ENCODE measurements at places on chromosomes 13 and 19.

- DNase-seq, result peak; percentile 69
Observed at GRCh38 chr19:47230054-47230920, 712 bp downstream of the BBC3 start.

DNA sequence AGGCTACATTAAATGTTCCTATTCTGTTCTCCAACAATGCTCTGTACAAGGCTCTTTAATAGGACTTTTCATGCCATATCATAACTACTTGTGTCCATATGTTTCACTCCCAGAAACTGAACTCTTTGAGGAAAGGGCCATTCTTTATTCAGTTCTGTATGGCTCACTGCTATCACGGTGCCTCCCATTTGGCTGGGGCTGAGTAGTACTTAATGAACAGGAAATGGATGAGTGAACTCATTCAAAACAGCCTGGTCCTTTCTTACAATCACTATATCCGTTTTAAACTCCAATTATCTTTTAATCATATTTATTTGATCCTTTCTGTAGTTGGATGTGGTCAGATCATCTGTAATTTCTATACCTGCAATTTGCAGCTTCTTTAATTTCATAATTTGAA, 410.6 kb downstream of the TBC1D4 start:
- DNase-seq, result no peak

- DNase-seq, result peak; percentile 74
Observed at GRCh38 chr13:30744056-30744680, 8.8 kb downstream of the ALOX5AP start.

DNA sequence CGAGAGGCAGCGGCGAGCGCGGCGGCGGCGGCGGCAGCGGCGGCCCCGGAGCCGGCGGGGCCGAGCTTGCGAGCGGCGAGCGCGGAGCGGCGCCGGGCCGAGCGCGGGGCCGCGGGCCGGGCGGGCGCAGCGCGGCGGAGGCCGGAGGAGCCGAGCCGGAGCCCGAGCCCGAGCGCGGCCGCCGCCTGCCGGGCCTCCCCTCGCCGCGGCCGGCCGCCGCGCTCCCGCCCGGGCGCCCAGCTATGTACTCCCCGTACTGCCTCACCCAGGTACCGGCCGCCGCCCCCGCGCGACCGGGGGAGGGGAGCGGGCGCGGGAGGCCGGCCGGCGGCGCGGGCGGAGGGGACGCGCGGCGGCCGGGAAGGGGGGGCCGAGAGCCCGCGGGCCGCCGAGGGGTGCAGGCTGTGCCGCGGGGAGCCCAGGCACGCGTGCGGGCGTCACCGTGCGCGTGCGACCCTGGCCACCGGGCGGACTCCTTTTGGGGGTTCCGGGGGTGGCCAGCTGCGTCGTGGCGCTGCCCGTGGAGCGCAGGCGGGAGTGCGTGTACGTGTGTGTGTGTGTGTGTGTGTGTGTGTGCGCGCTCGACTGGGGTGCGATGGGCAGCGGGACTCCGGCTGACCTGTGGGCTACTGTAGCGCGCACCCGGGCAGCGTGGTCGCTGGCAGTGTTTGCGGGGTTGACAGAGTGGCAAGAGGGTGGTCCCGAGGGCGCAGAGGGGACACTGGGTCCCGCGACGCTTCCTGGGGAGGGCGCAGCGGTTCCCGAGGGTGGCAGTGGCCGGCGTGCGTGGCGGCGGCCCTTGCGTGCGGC, 526 bp downstream of the NFIX start:
- DNase-seq, result no peak

DNA sequence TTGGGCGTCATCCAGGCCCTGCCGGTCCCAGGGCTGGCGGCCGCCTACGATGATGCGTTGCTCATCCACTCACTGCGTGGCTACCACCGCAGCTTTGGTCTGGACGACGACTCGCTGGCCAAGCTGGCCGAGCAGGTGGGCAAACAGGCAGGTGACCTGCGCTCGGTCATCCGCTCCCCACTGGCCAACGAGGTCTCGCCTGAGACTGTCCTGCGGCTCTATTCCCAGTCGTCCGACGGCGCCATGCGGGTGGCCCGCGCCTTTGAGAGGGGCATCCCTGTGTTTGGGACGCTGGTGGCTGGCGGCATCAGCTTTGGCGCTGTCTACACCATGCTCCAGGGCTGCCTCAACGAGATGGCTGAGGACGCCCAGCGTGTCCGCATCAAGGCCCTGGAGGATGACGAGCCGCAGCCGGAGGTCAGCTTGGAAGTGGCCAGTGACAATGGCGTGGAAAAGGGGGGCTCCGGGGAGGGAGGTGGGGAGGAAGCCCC, 3.5 kb downstream of the IRGC start:
- DNase-seq, result no peak

DNA sequence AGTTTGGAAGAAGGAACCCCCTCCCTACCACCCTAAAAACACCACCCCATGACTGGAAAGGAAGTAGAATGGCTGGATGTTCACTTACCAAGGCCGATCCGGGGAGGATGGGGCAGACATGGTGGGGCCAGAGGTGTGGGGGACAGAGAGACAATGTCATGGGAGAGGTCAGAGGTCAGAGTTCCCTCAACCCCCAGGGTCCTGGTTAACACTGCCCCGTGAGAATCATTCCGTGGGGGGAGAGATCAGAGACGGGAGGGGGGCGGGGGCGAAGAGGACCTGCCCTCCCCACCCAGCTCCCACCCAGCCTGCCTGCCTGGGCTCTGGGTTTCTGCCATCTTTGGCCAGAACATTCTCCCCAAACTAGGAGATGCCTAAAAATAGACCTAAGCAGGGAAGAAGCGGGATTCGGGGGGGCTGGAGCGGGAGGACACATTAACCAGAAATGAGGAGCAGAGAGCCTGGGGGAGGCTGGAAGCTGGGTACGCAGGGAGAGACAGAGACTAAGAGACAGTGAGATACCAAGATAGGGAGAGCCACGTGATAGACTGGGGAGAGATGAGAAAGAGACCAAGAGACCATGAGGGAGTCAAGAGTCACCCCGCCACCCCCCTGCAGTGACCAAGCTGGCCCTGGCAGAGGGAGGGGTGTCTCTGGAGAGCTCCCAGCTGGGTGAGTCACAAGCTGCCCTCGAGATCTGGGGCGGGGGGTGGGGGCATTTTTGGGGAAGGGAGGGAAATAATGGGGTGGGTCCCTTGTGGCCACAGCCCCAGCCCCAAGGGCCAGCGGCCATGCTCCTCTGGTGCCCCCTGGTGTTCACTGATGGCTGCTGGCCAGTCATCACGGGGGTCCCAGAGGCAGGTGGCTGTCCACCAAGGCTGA, 6.1 kb upstream of the KANK2 start:
- DNase-seq, result peak; percentile 21

DNA sequence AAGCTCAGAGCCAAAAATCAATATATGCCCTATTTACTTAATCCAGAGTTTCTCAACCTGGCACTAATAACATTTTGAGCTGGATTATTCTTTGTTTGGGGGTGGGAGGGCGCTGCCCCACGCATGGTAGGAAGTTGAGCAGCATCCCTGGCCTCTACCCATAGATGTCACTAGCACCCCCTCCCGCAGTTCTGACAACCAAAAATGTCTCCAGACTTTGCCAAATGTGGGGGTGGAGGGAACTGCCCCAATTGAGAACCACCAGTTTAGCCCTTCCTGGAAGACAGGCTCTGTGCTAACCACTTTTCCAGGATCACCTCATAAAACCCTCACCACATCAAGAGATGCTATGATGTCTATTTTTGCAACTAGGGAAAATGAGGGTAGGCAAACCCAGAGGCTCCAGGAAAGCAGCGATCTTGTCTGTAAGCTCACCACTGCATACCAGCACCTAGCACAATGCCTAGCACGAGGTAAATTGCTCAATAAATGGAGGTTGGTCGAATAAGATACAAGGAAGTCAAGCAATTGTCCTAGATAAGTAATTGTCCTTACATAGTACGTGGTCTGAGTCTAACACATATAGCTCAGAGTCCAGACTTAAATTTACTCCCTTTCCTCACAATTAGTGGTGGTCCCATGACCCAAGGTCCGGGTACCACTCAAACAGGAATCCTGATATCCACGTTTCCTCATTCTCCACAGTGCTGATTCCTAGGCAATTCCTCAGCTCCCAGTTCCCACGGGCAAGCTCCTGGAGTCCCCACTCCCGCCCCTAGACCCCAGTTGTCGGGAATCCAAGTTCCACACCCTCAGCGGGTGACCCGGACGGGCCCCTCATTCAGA, 892 bp downstream of the TRIR start:
- no peak for DNase-seq

- DNase-seq, result no peak
Observed at GRCh38 chr13:65414187-65414586, 1815.9 kb downstream of the PCDH9 start.

- DNase-seq, result no peak
Observed at GRCh38 chr13:41645331-41645730, 188.0 kb downstream of the RGCC start.

DNA sequence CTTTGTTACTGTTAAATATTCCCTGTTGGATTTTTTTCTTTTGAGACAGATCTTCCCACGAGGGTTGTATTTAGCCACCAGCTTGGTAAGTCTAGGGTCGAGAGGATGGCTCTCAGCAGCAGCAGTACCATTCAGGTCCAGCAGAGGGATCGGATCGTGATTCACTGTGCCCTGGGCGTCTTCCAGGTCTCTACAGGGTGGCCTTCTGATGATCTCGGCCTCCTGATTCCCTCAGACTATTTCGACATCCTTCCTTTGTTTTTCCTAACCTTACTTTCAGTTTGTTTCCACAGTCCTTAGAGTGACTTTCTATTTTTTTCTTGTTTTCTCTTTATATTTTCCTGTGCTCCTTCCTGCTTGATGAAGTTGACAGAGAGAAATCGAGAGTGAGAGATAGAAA, 1436.9 kb downstream of the UQCRFS1 start:
- DNase-seq, result no peak

GRCh38 chr13:59413126-59413525, 750.6 kb downstream of the DIAPH3 start:
- DNase-seq, result no peak

DNA sequence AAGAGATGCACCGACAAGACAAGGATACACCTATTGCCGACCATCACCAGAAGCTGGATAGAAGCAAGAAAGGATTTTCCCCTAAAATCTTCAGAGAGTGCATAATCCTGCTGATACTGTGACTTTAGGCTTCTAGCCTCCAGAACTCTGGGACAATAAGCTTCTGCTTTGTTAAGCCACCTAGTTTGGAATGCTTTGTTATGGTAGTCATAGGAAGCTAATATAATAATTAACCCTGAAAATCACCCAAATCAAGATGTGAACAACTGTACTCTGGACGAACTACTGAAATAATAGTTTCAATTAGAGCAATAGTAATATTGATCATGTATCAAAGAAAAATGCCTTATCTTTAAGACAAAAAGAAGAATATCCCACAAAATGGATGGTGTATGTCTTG, 524.6 kb downstream of the EFNB2 start:
- no peak for DNase-seq

- no peak for DNase-seq
Observed at GRCh38 chr13:37136633-37137032, 31.2 kb upstream of the CSNK1A1L start.

DNA sequence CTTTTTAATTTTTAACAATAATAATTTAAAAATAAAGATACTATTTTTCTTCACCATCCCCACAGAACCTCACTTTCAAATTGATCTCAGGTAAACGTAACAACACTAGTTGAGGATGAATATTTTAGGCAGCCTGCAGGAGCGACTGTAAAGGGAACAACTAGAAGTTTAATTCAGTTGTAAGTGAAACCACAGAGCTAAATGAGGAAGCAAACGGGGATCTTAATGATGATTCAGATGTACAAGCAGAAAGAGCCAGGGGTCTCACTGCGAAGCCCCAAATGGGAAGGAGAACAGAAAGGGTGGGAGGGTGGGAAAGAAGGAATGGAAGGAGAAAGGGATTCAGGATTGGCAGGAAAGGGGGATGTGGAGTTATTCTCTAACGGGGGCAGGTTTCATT, 54.6 kb upstream of the RAP2A start:
- DNase-seq, result no peak

- no peak for DNase-seq
Observed at GRCh38 chr13:27966641-27967202, 2.4 kb downstream of the CDX2 start.

- DNase-seq, result no peak
Observed at GRCh38 chr13:97348569-97349100, 85.3 kb upstream of the RAP2A start.

DNA sequence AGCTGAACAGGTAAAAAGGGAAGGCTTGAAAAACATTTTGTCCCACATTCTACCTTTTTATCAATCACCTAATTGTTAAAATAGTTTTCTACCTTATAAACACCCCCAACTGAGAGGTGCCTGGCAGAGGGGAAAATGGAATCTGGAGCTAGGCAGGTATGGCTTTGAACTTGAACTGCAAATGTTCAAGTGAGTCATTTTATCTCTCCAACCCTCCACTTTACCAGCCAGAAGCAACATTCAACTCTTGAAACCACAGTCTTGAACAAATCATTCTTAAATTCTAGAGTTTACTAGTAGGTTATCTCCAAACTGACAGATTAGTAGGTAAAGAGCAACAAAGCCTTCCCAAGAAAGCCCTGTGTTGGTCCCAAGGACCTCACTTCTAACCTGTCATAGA, 116.9 kb downstream of the ABCC4 start:
- DNase-seq, result no peak

GRCh38 chr13:75470676-75471075, 11.3 kb downstream of the TBC1D4 start:
- DNase-seq, result no peak

- DNase-seq, result peak; percentile 40
Observed at GRCh38 chr19:15551293-15552004, 43.1 kb downstream of the CYP4F22 start.

DNA sequence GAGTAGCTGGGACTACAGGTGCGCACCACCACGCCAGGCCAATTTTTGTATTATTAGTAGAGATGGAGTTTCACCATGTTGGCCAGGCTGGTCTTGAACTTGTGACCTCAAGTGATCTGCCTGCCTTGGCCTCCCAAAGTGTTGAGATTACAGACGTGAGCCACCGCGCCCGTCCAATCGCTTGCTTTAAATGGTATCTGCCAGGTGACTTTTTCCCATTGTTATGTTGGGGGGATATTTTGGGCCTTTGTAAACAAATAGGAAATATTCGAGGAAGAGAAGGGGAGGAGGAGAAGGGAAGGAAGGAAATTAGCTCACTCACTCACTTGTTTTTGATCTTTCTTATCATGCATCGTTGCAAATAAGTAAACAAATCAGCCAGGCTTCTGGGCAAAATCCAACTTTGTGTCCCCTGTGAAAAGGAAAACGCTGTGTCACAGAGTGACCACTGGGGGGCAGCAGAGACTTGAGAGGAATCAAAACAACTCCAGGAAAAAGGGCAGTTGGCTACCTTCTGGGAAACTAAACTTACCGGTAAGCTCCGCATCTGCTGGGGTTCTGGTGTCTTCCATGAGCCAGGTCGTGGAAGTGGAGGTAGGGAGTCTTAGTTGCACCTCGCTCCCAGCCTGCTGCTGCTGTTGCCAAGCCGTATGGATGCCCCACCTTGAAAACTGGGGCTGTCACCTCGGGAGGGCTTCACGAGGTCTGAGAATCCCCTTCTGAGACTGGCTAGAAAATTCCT, 9.3 kb upstream of the RANBP3 start:
- DNase-seq, result peak; percentile 61

DNA sequence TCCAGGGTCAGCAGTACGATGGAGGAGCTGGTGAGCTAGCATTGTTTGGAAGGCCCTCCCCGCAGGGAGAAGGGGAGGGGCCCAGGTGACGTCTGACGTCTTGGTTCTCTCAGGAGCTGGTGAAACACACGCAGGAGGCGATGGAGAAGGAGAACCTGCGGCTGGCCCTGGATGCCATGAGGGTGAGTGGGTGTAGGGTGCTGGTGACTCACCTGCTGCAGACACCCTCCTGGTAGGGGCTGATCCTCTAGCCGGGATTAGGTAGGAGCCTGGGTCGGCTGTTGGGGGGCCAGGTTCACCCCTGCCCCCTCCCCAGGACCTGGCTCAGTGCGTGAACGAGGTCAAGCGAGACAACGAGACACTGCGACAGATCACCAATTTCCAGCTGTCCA, 55.8 kb downstream of the VAV1 start:
- DNase-seq, result no peak

- no peak for DNase-seq
Observed at GRCh38 chr19:1245494-1246264, 2.7 kb upstream of the MIDN start.
